ENCODE measurements at places on chromosomes 6 and 20.

- DNase-seq = no peak
Observed at GRCh38 chr20:51854921-51855320, 52.6 kb upstream of the SALL4 start.

DNA sequence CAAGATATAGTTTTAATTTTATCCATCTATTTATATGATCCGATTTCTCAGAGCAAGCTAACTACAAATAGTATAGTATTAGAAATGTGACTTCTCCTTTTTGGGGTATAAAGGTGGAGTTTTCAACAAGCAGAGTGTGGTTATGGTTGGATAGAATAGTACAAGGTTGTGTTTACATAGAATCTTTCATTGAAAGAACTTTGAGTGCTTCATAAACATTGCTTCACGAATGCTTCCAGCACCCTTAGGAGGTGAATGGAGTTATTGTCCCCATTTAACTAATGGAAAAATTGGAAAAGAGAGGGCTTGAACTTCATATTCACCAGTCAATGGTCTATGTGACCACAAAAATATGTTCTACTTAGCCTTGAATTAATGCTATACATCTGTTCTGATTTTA lies 134.1 kb upstream of the CITED2 start:
- no peak for DNase-seq

GRCh38 chr6:166008441-166009369 lies 158.9 kb downstream of the TBXT start:
- no peak for DNase-seq

GRCh38 chr6:138347864-138348263 lies 29.8 kb upstream of the SMIM28 start:
- DNase-seq = no peak

- DNase-seq = no peak
Observed at GRCh38 chr20:46897328-46897880, 2.8 kb downstream of the EYA2 start.

DNA sequence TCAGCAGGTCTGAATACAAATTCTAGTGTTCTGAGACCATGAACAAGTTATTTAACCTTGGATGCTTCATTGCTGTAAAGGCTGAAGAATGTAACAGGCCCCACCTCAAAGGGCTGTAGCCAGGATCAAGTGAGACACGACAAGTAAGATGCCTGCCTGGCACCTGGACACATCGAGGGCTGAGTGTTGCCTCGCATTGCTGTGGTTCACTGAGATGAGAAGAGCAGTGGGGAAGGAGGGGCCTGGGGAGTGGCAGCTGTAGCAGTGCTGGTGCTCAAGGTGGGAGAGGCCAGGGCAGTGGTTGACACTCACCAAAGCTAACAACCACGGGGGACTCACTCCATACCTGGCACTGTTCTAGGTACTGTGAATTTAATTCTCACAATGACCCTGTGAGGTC lies 187.8 kb downstream of the KIF16B start:
- DNase-seq = no peak
